ENCODE measurements at places on chromosomes 16 and 17. TPM values are rescaled to one million over a fixed set of nuclear protein-coding genes. Genes with fewer than 3 reads are reported as not detected.

GRCh38 chr16:65745201-65745708 lies 621.2 kb upstream of the CDH5 start:
- no peaks in the 10 kb centered on the region for H3K27me3 ChIP-seq
- no peaks in the 10 kb centered on the region for H3K36me3 ChIP-seq
- H3K27ac ChIP-seq, result no peak overlapping the region
- H3K4me1 ChIP-seq, result no peaks in the 10 kb centered on the region

DNA sequence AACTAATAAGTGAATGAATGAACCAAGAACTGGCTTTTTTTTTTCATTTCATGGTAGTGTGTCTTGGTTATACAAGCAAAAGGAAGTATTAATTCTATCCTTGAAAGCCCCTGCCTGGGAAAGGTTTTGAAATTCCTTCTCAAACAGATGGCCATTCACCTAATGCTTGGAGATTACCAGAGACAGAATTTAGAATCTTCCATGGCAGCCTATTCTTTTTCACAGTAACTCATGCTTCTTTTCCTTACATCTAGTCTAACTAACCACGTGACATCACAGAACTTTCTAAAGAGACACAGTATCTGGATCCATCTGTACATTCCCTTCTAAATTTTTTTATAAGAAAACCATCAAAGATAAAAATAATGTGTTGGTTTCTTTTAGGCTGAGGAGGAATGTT lies 151.6 kb downstream of the FTO start:
- DNase-seq, result no peak
- peaks cover 18% of the 10 kb centered on the region for H3K36me3 ChIP-seq
- no peak overlapping the region for H3K27ac ChIP-seq
- H3K4me1 ChIP-seq, result no peaks in the 10 kb centered on the region
- no peaks in the 10 kb centered on the region for H3K27me3 ChIP-seq
- H3K4me3 ChIP-seq, result no peak overlapping the region

DNA sequence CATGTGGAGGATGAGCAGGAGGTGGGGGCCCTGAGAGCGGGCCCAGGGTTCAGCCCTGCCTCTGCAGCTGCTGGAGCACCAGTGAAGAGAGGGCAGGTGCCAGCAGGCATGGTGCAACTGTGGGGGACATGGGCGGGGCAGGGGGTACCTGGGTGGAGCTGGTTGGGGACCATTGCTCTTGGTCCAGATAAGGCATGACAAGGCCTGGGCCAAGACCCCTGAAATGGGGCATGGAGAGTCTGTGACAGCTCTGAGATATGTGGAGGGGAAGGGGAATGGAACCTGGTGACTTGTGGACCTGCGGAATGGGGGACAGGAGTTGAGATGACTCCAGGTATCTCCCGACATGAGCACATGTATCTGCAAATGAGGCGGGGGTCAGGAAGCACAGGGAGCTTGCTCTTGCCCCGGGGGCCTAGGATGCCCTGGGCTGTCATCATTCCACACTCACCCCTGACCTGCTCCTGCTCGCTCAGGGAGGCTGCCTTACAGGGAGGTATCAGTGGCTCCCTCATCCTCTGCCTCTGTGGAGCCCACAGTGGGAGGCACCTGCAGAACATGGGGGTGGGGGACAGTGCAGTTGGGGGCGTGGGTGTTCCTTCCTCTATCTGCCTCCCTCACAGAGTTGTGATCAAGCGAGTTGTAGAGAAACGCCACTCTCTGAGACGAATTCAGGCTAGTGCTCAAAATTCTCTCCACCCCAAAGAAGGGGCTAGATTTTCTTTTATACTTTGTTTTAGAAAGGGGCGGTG lies 40.2 kb downstream of the TMEM235 start:
- H3K27me3 ChIP-seq, result peaks cover 17% of the 10 kb centered on the region
- no peak overlapping the region for H3K27ac ChIP-seq
- H3K4me3 ChIP-seq, result no peak overlapping the region
- no peak for DNase-seq
- no peaks in the 10 kb centered on the region for H3K36me3 ChIP-seq

DNA sequence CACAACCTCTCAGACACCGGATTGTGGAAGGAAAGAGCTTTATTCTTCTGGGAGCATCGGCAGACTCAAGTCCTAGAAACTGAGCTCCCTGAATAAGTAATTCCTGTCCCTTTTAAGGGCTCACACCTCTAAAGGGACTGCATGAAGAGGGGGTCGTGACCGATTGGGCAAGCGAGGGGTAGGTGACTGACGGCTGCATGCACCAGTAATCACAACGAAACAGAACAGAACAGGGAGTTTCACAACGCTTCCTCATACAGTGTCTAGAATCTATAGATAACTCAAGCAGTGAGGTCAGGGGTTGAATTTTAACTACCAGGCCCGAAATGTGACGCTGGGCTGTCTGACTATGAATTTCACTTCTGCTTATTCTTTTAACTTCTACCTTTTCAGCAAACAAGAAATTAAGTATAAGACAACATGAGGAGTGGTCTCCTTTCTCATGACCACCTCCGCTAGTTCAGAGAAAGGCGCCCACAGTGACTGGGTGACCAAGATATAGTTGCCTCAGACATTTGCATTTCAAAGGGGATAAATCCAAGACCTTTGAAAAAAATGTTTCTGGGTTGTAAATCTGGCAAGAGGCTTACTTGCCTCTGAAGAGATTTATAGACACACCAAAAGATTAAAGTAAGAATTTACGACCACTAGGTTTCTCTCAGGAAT lies 88.4 kb upstream of the ATF7IP2 start:
- no peak for DNase-seq
- no peaks in the 10 kb centered on the region for H3K4me1 ChIP-seq
- no peak overlapping the region for H3K27ac ChIP-seq
- H3K27me3 ChIP-seq, result no peaks in the 10 kb centered on the region

DNA sequence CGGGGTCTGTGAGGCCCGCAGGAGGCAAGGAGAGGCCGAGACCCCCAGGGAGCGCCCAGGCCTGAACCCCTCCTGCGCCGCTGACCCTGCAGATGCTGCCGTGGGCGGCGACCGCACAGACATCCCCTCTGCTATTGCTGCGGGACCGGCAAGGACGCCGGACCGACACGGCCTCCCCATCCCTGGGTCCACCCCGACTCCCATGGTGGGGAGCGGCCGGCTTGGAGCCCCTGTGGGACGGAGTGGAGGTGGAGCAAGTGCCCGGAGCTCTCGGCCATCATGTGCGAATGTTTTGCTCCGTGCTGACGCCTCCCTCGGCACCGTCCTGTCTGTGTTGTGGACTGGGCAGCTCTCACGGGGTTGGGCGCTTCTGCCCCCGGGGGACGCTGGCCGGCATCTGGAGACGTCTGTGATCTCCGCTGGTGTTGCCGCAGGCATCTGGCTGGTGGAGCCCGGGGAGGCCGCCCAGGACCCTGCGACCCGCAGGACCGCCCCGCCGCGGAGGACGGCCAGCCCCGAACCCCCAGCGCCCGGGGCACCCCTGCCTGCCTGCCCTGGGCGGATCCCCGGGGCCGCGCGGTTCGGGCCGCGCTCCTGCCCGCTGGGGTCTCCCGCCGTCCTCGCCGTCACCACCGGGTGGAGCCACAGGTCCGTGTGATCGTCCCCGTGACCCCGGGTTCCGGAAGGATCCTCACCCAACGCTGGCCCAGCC lies 12.8 kb upstream of the GNG13 start:
- H3K4me3 ChIP-seq, result no peak overlapping the region
- no peaks in the 10 kb centered on the region for H3K36me3 ChIP-seq
- peaks cover 3% of the 10 kb centered on the region for H3K4me1 ChIP-seq
- H3K27me3 ChIP-seq, result peaks cover 16% of the 10 kb centered on the region
- peak; percentile 54 for DNase-seq

GRCh38 chr16:82384949-82385348 lies 214.9 kb upstream of the MPHOSPH6 start:
- H3K4me3 ChIP-seq, result no peak overlapping the region
- H3K36me3 ChIP-seq, result no peaks in the 10 kb centered on the region
- DNase-seq, result no peak
- H3K27me3 ChIP-seq, result no peaks in the 10 kb centered on the region

GRCh38 chr16:3938843-3939624 lies 58.5 kb upstream of the CREBBP start:
- no peak overlapping the region for H3K4me3 ChIP-seq
- DNase-seq, result peak; percentile 59
- H3K36me3 ChIP-seq, result peaks cover 2% of the 10 kb centered on the region
- no peaks in the 10 kb centered on the region for H3K27me3 ChIP-seq

Gene ZP2
- not detected for total RNA-seq

Gene CD300E
- total RNA-seq, result not detected

Gene PSMD7
- total RNA-seq, result 91.6 TPM
